ENCODE measurements at places on chromosomes 2 and 18.
A peak's percentile ranks its signal among the peaks of the same experiment; 100 is the strongest.

DNA sequence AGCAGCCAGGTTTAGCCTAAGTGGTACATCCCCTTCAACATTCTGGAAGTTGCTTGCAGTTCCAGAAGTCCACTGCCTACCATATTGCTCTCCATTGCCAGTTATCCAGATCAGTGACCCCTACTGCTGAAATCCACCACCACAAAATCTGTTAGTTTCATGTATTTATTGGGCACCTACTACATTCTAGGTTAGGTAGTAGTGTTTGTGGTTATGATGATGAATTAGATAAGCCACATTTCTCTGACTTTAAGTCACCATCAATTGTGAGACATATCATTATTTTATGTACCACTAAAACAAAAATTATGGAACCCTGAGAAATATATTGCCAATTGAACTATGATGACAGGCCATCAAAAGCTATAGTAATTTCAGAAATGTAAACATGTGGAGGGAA is 139.5 kb upstream of the PKDCC start:
- DNase-seq, result no peak

- DNase-seq, result no peak
These were observed 59.2 kb downstream of the SMAD2 start for GRCh38 chr18:47871288-47871687.

DNA sequence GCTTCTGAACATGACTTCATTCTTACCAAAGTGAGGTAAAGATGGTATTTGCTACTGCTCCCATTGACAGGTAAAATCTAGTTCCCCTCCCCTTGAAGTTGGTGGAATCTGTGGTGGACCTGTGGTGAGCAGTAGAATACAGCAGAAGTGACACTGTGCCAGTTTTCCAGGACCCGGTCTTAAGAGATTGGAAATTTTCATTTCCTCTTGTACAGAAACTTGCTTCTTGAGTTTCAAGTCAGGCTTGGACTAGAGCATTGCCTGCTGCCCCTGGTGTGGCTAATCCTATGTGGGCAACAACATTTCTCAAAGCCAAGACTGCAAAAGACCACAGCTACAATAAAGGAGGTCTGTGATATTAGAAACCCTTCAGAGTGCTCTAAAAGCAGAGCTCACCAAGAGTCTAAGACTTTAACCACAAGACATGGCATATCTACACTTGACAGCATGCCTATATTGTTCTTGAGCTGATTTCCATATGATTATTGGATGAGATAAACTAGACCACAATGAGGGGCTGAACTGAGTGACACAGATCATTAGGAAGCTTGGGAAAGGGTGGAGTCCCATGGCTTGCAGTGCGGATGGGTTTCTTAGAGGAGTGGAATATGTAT is 458.1 kb downstream of the BCL11A start:
- DNase-seq, result no peak

DNA sequence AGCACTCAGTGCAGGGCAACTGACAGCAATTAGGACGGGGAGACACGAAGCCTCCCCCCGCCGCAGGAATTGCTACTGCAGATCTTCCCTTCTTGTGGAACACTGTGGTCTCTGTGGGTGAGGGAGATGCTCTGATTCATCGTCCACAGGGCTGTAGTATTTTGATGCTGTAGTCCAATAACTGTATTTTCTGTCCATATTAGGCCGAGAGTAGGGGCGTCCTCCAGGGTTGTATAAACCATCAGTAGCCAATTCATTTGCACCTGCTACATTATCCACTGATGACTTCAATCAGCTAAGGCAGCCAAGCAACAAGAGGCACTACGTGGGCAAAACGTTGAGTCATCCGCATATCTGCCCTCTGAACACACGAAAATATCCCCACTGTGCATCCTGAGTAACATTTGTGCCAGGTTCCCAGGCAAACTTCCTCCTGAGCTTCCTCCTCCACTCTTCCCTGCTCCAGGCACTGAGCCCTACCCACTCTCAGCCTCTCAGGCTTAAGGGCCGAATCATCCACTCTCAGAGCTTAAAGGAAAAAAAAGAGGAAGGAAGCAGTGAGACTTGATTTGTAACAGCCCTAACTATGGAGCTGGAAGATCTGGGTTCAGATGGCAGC is 62.1 kb downstream of the LBH start:
- DNase-seq, result peak; percentile 79

- no peak for DNase-seq
These were observed 62.0 kb downstream of the REEP1 start for GRCh38 chr2:86275384-86275799.

DNA sequence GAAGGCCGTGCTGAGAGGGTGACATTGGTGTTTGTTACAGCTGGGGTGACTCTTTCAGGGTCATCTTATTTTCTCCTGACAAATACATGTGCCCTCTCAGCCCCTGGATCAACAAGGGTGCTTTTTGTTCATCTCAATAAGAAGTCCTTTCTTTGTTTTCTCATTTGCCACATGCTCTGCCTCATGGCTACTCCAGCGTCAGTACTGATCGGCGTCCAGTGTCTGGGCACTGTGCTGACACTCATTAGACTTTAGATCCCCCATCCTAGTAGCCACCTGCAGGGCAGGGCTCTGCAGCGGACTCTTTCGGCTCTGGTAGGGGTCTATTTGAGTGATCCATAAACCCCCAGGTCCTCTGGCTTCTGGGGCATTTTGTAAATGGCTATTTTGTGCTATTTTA is 38.4 kb downstream of the NPPC start:
- no peak for DNase-seq

DNA sequence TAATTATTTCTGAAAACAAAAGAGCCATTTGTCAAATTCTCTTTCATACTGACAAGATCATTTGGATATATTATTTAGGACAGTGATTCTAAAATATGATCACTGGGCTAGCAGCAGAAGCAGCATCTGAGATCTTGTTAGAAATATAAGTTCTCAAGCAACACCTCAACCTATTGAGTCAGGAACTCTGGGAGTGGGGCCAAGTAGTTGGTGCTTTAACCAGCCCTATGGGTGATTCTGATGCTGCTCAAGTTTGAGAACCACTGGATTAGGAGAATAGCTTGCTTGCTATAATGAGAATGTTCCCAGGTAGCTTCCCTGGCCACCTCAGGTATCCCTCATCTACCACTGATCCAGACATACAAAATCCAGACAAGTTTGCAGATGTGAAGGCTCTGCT is 466.9 kb upstream of the CELF4 start:
- DNase-seq, result no peak

DNA sequence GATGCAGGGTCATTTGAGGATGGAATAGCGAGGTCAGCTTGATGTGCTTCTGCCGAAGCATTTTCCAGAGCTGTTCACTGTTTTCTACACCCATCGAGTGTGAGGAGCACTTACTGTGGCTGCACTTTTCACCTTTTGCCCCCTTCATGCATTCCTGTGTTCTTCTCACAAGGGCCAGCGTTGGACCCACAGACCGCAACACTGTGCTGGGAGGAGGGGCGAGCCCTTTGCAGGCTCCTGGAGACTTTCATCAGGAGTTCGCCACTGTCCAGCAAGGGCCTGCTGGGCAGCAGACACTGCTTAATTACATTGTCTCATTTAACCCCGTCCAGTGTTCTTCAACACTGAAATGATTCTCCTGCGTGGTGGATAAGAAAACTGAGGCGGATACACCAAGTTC is 29.9 kb downstream of the CYP26B1 start:
- DNase-seq, result no peak

DNA sequence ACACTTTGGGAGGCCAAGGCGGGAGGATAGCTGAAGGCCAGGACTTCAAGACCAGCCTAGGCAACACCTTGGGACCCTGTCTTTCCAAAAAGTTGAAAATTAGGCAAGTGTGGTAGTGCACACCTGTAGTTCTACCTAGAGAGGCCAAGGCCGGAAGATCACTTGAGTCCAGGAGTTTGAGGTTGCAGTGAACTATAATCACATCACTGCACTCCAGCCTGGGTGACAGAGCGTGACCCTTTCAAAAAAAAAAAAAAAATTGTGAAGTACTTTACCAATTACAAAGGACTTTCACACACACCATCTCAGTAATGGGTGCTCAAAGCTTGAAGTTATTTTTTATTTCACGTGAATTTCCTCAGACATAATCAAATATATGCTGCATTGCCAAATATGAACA is 65.0 kb downstream of the ATAD2B start:
- no peak for DNase-seq

GRCh38 chr2:237877576-237878307 is 18.3 kb downstream of the RAMP1 start:
- DNase-seq, result no peak

DNA sequence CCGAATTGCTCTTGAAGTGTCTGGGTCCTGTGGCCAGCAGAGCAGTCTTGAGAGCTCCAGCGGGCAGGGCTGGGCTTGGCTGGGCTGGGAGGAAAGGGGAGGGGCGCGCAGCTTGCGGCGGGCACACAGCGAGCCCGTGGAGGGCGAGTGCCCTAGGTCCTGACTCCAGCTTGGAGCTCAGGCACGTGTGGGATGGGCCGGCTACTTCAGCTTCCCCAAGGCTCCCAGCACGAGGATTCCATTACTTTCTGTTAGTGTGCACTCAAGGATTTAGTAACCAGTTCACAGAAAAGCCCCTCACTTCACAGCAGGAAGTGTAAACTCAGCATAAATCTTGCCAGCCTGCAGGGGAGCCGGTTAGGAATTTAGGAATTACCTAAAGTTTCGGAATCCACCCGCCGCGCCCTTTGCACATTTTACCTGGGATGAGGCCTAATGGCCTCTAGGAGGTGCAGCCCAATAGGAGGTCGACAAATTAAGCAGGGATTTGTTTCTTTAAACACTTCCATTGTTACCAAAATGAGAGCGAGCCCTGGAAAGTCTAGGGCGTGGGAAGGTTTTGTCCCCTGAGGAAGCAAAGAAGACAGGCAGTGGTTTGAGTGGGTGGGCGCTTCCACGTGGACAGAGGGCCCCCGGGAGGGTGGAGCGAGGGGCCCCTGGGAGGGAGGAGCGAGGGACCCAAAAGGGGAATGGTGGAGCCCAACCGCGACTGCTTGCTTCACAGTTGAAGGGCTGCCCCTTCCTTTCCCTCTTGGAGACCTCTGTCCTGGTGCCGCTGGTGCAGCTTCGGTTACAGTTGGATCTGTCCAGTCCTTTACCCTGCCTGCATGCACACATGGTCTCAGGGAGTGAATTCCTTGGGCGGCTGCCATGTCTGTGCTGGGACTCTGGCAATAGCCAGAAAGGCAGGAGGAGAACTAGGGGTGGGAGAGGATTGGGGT is 93.3 kb downstream of the CTAGE1 start:
- peak; percentile 44 for DNase-seq

- DNase-seq, result peak; percentile 3
These were observed 97.3 kb upstream of the CHAC2 start for GRCh38 chr2:53670331-53670730.

GRCh38 chr2:217463402-217464075 is 539.3 kb downstream of the TNS1 start:
- no peak for DNase-seq

- peak; percentile 59 for DNase-seq
These were observed 12.4 kb downstream of the DYM start for GRCh38 chr18:49447810-49448745.

- no peak for DNase-seq
These were observed 26.0 kb downstream of the TLK1 start for GRCh38 chr2:171134624-171135230.

DNA sequence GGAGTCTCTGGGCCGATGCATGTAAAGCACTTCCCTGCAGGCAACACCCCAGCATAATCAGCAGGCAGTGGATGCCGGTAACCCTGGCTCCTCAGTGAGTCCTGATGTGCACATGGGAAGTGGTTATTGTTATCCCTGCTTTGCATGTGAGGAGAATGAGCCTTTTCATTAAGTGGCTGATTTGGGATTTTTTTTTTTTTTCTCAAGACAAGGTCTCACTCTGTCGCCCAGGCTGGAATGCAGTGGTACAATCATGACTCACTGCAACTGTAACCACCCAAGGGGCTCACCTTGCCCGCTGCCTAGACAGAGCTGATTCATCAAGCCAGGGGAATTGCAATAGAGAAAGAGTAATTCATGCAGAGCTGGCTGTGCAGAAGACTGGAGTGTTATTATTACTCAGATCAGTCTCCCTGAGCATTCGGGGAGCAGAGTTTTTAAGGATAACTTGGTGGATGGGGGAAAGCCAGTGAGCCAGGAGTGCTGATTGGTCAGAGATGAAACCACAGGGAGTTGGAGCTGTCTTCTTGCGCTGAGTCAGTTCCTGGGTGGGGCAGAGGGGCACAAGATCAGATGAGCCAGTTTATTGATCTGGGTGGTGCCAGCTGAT is 95.4 kb downstream of the SOCS6 start:
- DNase-seq, result peak; percentile 32

DNA sequence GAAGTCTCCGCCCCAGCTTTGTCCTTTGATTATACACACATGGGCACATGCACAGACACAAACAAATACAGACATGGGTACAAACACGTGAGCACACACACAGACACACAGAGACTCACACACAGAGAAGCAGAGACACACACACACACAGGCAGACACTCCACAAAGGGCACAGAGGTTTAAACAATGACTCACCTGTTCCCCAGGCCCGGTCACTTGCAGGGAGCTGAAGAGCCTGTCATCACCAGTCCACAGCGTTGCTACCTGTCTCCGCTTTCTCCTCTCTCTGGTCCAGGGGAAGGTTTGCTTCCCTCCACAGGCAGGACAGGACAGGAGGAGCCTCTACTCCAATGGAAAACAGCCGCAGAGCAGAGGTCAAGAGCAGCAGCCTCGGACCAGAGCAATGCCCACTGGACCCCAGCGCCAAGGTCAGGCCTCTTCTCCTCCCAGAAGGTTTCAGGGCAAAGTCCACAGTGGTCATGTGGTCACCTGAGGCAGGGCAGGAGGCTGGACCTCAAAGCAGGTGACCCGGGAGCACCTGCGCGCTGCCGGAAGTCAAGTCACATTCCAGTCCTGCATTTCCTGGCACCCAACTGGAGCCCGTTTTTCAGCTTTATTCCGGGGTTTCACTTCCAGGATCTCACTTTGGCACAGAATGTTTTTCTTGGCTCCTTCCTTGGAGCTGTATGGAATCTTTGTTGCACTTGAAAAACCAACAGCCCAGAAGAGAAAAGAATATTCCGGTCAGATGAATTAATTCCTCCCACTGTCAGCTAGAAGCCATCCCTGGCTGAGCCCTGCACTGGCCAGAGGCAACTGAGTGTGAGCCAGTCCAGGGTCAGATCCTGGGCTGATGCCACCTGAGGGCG is at the start of gene RAB17:
RAB17 (minus strand) TSS at position 463 of the 869 bp plus-strand sequence. CDS start 4,580 bp downstream, outside the sequence.
- DNase-seq, result peak; percentile 36

DNA sequence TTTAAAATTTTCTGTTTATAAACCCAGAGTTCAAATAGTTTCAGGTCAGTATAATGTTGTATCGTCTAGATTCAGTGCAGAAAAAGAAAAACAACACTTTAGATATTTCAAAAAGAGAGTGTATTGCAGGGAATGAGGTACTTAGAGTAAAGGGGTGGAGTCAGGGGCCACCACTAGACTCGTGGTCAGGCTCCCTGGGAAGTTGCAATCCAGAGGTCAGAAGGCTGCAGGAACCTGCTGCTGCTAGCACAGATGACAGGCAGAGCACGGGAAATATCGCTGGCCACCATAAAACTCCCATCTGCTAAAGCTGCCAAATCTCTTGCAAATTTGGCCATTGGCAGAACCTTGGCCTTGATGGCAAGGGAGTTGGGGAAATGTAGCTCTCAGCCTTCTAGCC is 64.6 kb downstream of the THNSL2 start:
- DNase-seq, result no peak

GRCh38 chr2:1728821-1729220 is 15.5 kb downstream of the PXDN start:
- DNase-seq, result peak; percentile 50

- no peak for DNase-seq
These were observed 194.4 kb downstream of the RPIA start for GRCh38 chr2:88885679-88886416.
